ENCODE measurements at places on chromosomes 11 and 22.

- no peak for DNase-seq
These were observed 23.5 kb upstream of the CPT1A start for GRCh38 chr11:68865241-68865640.

DNA sequence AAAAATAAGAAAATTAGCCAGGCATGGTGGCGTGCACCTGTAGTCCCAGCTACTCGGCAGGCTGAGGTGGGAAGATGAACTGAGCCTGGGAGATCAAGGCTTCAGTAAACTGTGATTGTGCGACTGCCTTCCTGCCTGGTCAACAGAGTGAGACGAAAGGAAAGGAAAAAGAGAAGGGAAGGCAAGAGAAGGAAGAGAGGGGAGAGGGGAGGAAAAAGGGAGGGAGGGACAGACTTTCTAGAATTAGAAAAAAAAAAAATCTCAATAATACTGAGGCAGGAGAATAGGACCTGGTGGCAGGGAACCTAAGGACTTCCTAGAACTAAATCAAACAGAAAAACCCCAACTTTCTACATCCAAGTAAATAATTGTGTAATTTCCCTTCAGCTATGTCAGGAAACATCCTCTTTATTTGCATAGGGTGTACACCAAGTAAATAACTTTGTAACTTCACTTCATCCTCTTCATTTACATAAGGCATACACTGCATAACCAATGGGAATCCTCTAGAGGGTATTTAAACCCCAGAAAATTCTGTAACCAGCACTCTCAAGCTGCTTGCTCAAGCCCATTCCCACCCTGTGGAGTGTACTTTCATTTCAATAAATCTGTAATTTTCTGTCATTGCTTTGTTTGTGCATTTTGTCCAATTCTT, 8.7 kb downstream of the SBF2 start:
- DNase-seq = no peak

GRCh38 chr11:64510759-64511158, 80.3 kb upstream of the SLC22A12 start:
- DNase-seq = no peak

GRCh38 chr11:68025047-68025446, 5.4 kb upstream of the NDUFS8 start:
- no peak for DNase-seq
